Central memory CD8-positive, alpha-beta T cell (primary cell): ENCODE measurements at places on chromosomes 4 and X.

DNA sequence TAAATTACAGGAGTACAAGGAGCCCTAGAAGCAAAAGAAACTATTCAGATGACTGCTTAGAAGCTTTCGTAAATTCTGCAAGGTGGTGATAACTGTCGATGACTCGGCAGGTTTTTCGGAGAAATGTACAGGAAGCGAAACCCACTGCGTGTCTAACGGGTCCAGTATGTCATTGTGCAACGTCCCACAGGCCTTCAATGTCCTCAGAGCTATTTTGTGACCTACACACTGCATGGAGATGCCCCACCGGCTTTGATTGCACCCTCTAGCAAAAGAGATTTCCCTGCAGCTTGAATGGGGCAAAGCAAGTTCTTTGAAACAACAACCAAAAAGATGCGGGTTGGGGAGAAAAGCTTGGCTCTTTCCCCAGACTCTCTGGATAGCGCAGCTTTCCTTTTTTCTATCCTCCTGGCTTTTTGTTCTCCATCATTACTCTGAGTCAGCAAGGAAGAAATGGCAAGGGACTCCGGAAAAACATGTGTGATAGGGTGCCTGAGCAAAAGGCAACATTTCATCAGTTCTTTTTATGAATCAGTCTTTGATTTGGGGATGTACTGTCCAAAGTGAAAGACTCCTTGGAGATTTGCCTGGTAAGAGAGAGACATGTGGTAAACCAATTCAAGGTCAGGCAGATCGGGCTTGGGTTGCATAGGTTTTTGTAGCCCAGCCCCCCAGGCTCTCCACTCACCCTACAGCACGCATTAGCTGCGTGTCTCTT lies 112.0 kb upstream of the TBL1X start:
- peaks cover 10% of the 10 kb centered on the region for H3K36me3 ChIP-seq
- peaks cover 48% of the 10 kb centered on the region for H3K4me1 ChIP-seq
- peak overlapping the region; percentile 96 for H3K27ac ChIP-seq
- H3K4me3 ChIP-seq = peak overlapping the region; percentile 77
- DNase-seq = no peak
- no peaks in the 10 kb centered on the region for H3K27me3 ChIP-seq

DNA sequence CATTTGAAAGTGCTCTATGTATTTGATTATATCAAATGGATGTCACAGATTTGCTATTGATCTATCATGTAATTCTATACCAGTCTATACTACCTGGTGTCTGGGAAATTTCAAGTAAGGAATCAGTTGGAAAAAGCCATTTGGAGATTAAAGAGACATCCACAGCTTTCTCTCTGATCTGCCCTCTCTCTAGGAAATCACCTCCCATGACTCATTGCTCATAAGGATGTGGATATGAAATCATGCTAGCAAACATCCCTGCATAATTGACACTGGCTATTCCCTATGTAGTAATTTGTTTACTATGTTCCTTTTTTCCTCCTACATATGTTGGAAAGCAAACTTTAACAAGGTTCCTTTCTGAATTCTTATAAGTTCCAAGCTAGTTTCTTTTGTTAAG lies 94.3 kb downstream of the TEX13A start:
- H3K27ac ChIP-seq = no peak overlapping the region
- H3K4me1 ChIP-seq = no peaks in the 10 kb centered on the region
- H3K4me3 ChIP-seq = no peak overlapping the region
- DNase-seq = no peak
- H3K27me3 ChIP-seq = no peaks in the 10 kb centered on the region

DNA sequence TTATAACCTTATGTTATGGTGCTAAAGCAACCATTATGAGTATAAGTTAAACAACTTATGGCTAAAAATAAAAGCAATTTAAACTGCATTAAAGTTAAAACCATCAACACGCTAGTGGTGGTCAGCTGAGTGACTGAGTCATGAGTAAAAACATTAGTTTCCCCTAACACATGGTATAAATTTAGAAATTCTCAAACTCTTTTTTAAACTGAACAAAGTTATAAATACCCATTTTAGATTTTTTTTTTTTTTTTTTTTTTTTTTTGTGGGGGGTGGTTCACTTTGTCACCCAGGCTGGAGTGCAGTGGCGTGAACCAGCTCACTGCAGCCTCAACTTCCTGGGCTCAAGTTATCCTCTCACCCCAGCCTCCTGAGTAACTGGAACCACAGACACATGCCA lies 5.4 kb upstream of the BBS7 start:
- peaks cover 6% of the 10 kb centered on the region for H3K4me1 ChIP-seq
- no peaks in the 10 kb centered on the region for H3K36me3 ChIP-seq
- H3K4me3 ChIP-seq = no peak overlapping the region

DNA sequence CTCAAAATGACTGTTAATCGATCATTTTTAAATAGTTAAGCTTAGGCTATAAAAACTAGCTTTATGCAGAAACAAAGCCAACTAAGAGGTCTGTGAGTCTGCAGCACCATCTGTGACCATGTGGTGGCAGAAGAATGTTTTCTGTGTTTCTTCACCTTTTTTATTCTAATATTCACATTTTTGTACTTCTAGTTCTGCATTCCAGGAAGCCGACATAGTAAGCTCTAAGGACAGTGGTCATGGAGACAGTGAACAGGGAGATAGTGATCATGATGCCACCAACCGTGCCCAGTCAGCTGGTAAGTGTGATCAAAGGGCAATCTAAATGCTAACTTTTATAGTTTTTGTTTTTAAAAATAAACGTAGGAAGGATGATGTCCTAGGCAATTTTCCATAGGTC lies 5.6 kb downstream of the PCDH10 start:
- no peak overlapping the region for H3K27ac ChIP-seq
- H3K4me1 ChIP-seq = no peaks in the 10 kb centered on the region
- H3K4me3 ChIP-seq = no peak overlapping the region
- H3K27me3 ChIP-seq = peaks cover 20% of the 10 kb centered on the region

DNA sequence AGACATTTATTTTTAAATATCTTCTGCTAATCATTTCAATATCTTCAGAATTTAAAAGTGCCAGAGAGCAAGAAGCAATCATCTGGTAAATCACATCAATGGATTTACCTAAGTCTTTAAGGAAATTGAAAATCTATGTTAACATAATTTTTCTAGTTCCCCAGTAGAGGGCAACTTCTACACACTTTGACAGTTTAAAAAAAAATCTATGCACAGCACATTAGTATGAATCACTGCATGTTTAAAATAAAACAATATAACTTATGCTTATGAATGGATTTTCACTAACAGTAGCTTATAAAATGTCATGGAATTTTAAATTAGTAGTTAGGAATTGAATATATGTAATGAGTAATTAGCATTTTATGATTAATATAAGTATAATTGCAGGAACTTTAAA lies 126.5 kb downstream of the REELD1 start:
- H3K4me1 ChIP-seq = no peaks in the 10 kb centered on the region
- no peak overlapping the region for H3K4me3 ChIP-seq
- H3K36me3 ChIP-seq = no peaks in the 10 kb centered on the region
- no peaks in the 10 kb centered on the region for H3K27me3 ChIP-seq

DNA sequence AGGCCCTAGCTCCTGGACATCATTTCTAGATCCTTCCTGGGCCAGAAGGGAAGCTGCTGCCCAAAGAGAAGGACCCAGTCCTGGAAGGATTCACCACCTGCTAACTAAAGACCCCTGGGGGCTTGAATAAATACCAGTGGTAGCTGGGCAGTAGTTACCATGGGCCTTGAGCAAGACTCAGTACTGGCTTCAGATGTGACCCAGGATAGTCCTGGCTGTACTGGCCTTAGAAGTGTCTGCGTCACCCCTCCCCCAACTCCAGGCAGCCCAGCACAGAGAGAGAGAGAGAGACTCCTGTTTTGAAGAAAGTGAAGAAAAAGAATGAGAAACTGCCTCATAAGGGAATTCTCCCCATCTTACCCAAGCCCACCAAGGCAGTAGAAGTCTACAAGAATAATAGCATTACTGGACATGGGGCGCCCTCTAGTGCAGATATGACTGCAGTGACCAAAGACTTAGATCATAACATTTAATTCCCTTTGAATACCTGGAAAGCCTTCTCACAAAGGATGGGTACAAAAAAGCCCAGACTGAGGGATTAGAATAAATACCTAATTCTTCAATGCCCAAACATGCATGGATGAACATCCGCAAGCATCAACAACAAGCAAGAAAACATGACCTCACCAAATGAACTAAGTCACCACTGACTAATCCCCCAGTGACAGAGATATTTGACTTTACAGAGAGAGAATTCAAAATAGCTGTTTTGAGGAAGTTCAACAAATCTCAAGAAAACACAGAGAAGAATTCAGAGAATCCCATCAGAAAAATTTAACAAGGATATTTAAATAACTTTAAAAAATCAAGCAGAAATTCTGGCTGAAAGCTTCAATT lies 171.8 kb downstream of the HNRNPD start:
- H3K4me1 ChIP-seq = no peaks in the 10 kb centered on the region
- no peak overlapping the region for H3K4me3 ChIP-seq
- DNase-seq = no peak
- peaks cover 74% of the 10 kb centered on the region for H3K27me3 ChIP-seq
- H3K36me3 ChIP-seq = peaks cover 2% of the 10 kb centered on the region
- no peak overlapping the region for H3K27ac ChIP-seq

DNA sequence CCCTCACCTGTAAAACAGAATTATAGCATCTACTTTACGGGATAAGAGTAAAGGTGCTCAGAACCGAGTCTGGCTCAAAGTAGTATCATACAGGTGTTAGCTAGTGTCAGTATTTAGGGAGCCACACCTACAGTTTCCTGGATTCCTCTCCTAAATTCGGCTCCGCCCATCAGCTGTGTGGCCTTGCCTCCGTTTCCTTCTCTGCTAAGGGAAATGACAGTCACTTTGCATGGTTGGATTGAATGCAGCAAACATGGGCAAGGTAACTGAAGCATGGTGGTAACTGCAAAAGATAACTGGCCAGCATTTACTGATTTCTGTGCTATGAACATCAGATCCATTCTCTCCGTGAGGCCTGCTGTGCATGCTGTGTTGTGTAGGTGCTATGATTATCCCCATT lies 2.8 kb downstream of the PPP1R3F start:
- peak overlapping the region; percentile 73 for H3K27ac ChIP-seq
- no peaks in the 10 kb centered on the region for H3K27me3 ChIP-seq
- peaks cover 18% of the 10 kb centered on the region for H3K36me3 ChIP-seq
- peak overlapping the region; percentile 75 for H3K4me3 ChIP-seq
- DNase-seq = no peak

DNA sequence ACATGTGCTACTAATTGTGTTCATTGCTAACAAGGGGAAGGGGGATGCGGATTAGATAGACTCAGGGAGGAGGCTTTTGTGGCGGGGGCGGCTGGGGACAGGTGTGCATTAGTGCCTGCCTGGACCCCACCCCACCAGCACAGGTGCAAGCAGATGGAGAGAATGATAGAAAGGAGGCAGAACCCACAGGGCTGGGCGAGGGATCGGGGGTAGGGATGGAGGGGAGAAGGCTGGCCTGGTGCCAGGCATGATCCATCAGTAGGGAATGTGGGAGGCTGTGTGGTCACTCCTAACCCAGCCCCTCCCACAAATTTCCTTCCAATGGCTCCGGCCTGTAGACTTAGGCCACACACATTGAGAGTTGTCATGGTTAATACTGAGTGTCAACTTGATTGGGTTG lies 30.5 kb upstream of the CRMP1 start:
- H3K27me3 ChIP-seq = peaks cover 10% of the 10 kb centered on the region
- no peak overlapping the region for H3K4me3 ChIP-seq
- H3K36me3 ChIP-seq = no peaks in the 10 kb centered on the region
- peak overlapping the region; percentile 22 for H3K27ac ChIP-seq

GRCh38 chr4:73777612-73778011 lies 37.2 kb downstream of the CXCL8 start:
- no peak overlapping the region for H3K4me3 ChIP-seq
- no peak for DNase-seq
- peaks cover 6% of the 10 kb centered on the region for H3K27me3 ChIP-seq
- H3K4me1 ChIP-seq = no peaks in the 10 kb centered on the region

GRCh38 chr4:163077680-163078079 lies 89.0 kb downstream of the NAF1 start:
- no peak overlapping the region for H3K27ac ChIP-seq
- DNase-seq = no peak
- H3K4me3 ChIP-seq = no peak overlapping the region
- no peaks in the 10 kb centered on the region for H3K4me1 ChIP-seq
- H3K36me3 ChIP-seq = no peaks in the 10 kb centered on the region

GRCh38 chr4:23915459-23916132 lies 25.7 kb upstream of the PPARGC1A start:
- H3K4me1 ChIP-seq = no peaks in the 10 kb centered on the region
- DNase-seq = no peak
- H3K36me3 ChIP-seq = no peaks in the 10 kb centered on the region
- H3K27me3 ChIP-seq = no peaks in the 10 kb centered on the region

- no peak for DNase-seq
- H3K27ac ChIP-seq = no peak overlapping the region
- no peak overlapping the region for H3K4me3 ChIP-seq
- H3K27me3 ChIP-seq = peaks cover 89% of the 10 kb centered on the region
- H3K4me1 ChIP-seq = peaks cover 18% of the 10 kb centered on the region
Measured at GRCh38 chr4:54228546-54228945, 547 bp upstream of the PDGFRA start.

DNA sequence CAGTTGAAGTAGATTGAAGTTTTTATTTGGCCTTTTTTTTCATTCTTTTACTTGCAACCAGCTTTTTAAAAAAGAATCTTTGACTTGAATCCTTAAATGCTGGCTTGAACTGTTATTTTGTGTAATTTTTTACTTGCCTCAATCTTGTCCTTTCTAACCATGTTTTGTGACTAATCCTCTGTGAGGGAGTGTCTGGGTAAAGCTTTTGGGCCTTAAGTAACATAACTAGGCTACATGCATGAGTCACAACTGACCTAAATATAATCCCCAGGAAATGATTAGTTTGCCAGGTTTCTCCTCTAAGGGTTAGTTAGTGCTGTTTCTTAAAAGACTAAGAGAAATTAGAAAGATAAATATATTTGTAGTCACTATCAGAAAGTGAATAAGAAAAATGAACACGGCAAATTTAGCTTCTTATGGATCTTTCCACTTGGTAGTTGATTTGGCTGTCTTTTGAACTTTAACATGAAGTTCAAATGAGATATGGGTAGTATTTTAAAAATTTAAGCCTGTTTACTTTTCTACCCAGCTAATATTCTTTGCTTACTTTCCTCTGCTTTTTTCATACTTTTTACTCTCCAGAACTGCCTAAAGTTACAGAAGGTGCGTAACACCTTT lies 13.0 kb downstream of the EXOC1 start:
- no peak overlapping the region for H3K4me3 ChIP-seq
- DNase-seq = no peak
- H3K4me1 ChIP-seq = peaks cover 12% of the 10 kb centered on the region
- peak overlapping the region; percentile 69 for H3K27ac ChIP-seq
- H3K27me3 ChIP-seq = no peaks in the 10 kb centered on the region

GRCh38 chr4:39698424-39699009 lies 581 bp downstream of the UBE2K start:
- DNase-seq = no peak
- H3K4me3 ChIP-seq = peak overlapping the region; percentile 100
- H3K4me1 ChIP-seq = peaks cover 53% of the 10 kb centered on the region
- H3K27ac ChIP-seq = peak overlapping the region; percentile 98
- H3K36me3 ChIP-seq = peaks cover 30% of the 10 kb centered on the region
- H3K27me3 ChIP-seq = no peaks in the 10 kb centered on the region

- H3K4me1 ChIP-seq = no peaks in the 10 kb centered on the region
- DNase-seq = no peak
- no peak overlapping the region for H3K4me3 ChIP-seq
- no peaks in the 10 kb centered on the region for H3K27me3 ChIP-seq
Measured at GRCh38 chr4:63379750-63380522, 1029.3 kb downstream of the TECRL start.
